Skeletal muscle cell (primary cell): ENCODE measurements at places on chromosomes 11 and 22.

GRCh38 chr11:18312012-18312411, 9.9 kb downstream of the HPS5 start:
- no peak for DNase-seq

- DNase-seq, result no peak
These were observed 1.2 kb upstream of the NUP50 start for GRCh38 chr22:45162531-45162930.

DNA sequence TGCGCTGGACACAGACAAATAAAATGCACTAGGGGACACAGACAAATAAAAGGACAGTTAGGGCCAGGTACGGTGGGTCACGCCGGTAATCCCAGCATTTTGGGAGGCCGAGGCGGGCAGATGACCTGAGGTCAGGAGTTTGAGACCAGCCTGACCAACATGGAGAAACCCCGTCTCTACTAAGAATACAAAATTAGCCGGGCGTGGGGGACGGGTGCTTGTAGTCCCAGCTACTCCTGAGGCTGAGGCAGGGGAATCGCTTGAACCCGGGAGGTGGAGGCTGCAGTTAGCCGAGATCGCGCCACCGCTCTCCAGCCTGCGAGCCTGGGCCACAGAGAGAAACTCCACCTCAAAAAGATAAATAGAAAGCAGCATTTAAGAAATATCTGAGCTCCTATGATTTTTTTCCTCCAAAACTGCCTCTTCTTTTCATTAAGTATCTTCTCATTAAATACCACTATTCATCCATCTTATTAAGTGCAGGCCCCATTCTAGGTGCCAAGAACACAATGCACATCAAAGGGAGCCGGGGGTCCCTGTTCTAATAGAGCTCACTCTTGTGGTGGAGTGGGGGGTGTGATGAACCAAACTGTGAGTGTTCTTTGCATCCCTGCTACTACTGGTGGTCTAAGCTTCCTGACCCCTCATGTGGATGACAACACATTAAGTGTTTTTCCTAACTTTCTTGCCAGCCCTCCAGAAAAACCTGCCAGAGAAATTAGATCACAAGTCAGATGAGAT, 766 bp upstream of the ZNHIT2 start:
- no peak for DNase-seq

GRCh38 chr22:46791201-46791731, 28.8 kb downstream of the TBC1D22A start:
- no peak for DNase-seq

DNA sequence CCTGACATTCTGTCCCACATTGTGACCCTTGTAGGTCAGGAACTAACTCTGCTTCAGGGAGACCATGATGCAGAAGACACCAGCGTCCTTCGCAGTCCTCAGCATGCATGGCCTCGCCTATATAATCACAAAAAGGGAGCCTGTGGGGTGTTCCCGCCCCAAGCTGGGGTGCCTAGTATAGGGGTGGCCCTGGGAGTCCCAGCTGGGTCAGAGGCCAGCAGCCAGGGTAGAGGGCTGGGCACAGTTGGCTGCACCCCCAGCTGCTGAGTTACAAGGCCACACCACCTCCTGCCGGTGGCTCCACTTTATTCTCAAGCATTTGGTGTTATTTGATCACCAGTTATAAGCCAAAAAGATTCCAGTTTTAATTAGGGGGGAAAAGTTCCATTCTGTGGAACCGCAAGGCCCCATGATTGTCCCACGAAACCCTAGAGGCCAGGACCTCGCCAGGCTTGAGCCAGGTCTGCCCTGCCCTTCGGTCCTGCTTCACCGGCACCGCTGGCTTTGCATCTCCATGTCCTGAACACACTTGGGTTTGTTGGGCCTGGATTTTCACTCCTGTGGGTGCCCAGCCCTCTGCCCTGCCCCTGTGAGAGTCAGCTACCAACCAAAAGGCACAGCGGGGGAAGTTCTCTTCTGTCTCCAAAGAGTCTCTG, 15.0 kb upstream of the GNB1L start:
- DNase-seq, result no peak
